ENCODE measurements at places on chromosomes 3 and 15.

DNA sequence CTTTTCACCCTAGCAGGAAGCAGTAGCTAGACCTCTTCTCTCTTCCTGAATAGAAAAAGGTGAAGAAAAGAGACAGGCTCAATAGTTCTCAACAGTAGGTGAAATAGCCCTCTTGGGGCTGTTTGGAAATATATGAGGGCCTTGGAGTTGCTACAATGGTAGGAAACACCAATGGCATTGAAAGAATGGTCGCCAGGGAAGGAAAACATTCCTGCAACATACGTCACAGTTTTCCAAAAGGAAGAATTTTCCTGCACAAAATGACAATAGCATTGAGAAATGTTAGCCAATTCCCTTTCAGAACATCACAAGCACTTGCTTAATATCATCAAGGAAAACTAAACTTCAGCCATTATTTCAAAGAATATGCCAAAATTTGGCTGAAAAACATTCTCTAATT, 484.5 kb downstream of the IGSF11 start:
- peak; percentile 48 for DNase-seq

GRCh38 chr15:67771189-67771800, 54.0 kb upstream of the SKOR1 start:
- no peak for DNase-seq

DNA sequence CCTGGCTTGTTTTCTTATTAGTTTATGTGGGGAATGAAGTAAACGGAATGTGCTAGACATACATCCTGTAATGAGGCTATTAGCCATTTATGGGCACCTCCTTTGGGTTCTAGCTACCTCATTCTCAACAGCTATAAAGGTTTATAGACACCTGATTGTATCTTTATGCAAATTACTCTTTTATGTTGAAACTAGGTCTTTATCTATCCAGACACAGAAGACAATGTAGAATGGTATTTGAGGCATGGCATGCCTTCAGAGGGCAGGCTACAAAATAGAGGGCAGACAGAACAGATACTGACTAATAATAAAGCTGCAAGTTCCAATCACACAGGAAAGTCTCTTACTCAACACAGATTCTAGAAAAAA, 27.1 kb downstream of the TBC1D2B start:
- DNase-seq, result no peak

GRCh38 chr15:79206940-79207339, 75.6 kb upstream of the ANKRD34C start:
- no peak for DNase-seq

GRCh38 chr3:42191443-42191747, 74.6 kb downstream of the CCK start:
- DNase-seq, result no peak

GRCh38 chr3:72240531-72240930, 455.6 kb upstream of the PROK2 start:
- no peak for DNase-seq

Measured in kidney capillary endothelial cell (primary cell).